Stimulated activated CD4-positive, alpha-beta T cell treated with anti-CD3 and anti-CD28 coated beads, Interleukin-2, amount 100 ng/mL, for 4 hours (primary cell): ENCODE measurements at places on chromosomes 13 and 19.

DNA sequence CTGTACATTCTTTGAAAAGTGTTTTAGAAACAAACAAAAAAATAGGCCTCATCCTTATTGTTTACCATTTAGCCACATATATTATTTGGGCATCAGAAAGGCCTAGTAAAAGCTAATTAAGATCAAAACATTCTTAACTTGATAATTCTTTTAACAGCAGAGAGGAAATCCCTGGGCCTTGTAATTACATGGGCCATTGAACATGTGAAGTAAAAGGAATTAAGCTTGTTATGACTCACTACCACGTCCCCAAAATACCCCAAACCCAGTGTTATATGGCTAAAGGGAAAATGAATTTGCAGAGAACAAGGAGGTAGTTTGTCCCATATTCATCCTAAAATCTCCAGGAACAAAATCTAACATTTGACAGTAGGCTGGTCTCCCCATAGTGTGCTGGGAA is 439.8 kb downstream of the ITGBL1 start:
- no peak for DNase-seq

GRCh38 chr13:79966493-79966895 is 374.4 kb downstream of the SPRY2 start:
- DNase-seq, result no peak

- no peak for DNase-seq
These were observed 77.2 kb upstream of the TMTC4 start for GRCh38 chr13:100751826-100752225.

DNA sequence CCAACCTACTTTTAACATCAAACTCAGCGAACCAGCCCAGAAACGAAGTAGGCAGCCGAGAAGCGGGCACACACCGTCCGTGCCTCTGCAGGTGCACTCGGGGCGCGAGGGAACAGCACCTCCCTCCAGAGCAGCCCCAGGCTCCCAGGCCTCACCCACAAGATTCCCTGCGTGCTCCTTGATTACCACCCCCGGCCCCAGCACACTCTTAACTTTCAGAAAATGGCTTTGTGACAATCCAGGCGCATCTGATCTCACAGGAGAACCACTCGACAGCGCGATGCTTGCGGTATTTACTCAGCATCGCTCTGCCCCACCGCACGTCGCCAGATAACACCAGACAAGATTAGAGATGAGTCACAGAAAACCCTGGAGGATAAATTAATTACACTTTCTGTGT is 134.9 kb upstream of the SPACA7 start:
- no peak for DNase-seq

- DNase-seq, result no peak
These were observed 68.6 kb downstream of the SPACA7 start for GRCh38 chr13:112444416-112445399.

DNA sequence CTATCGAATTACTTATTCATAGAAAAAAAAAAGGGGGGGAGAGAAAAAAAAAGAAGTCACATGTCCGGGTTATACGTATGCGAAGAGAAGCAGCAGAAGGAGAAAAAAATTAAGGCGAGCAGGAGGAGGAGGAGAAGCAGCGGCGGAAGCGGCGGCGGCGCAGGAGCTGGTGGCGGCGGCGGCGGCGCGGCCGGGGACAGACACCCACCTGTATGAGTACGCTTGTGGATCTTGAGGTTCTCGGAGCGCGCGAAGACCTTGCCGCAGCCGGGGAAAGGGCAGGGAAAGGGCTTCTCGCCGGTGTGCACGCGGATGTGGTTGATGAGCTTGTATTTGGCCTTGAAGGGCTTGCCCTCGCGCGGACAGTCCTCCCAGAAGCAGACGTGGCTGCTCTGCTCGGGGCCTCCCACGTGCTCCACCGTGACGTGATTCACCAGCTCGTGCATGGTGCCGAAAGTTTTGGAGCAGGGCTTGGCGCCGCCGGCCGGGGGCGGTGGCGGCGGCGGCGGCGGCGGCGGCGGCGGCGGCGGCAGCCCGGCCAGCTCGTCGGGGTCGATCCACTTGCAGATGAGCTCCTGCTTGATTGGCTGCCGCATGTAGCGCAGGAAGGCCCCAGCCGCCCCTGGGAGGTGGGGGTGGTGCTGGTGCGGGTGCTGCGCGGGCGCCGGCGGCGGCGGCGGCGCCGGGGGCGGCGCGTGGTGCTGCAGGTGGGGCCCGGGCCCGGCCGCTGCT is 1.5 kb downstream of the ZIC5 start:
- DNase-seq, result peak; percentile 61

DNA sequence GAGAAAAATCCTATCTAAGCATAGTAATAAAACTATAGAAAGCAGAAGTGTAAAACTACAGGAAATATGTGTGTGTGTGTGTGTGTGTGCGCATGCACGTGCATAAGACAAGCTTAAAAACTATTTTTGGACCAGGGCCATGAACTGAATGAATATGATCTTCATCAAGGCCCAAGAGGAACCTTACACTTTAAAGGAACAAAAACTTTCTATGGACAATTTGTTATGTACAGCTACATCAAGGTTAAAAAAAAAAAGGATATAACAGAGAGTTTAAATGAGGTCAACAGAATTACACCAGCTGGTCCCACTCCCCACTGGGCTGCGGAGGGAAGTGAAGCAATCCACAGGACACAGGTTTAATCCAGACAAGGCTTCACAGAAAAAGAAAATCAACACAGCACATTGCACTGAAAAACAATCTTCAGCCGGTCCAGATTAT is 151.1 kb downstream of the LHFPL6 start:
- DNase-seq, result no peak

- no peak for DNase-seq
These were observed 6.3 kb downstream of the GPR108 start for GRCh38 chr19:6730941-6731670.

- DNase-seq, result no peak
These were observed 16.6 kb upstream of the ATP12A start for GRCh38 chr13:24663586-24663985.

DNA sequence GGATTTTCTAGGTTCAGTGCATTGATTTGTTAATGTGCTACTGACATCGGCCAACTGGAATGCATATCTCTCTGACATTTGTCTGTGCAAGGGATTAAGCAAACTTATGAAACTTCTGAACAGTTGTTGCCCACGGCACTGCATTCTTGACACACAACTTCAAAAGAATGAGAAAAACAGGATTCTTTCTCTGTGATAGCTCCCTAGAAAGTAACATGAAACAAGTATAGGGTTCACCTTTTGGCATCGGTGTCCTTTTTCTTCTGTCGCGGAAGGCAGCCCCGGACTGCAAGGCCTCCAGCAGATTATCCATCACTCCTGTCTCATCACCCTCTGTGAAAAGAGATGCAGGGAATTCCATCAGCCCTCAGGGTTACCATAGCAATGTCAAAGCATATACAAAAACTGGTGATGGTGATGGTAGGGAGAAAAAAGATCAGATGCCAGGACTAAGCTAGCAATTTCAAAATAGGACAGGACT is 389.2 kb downstream of the DIAPH3 start:
- no peak for DNase-seq

GRCh38 chr13:80338781-80339562 is 2.0 kb downstream of the SPRY2 start:
- DNase-seq, result no peak

DNA sequence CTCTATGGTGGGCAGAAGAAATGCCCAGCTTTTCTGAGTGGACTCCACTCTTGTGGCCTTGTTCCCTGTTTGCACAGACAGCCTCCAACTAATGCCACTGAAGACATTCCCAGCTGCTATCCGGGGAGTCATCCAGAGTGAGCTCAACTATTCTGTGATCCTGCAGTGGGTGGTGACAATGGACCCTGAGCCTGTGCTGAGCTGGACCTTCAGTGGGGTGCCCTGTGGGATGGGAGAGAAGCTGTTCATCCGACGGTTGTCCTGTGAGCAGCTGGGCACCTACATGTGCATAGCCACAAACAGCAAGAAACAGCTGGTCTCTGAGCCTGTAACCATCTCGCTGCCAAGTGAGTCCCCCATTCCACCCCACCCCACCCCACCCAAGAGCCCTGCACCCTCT is 10.3 kb downstream of the IGSF23 start:
- no peak for DNase-seq

GRCh38 chr13:67964986-67965385 is 734.9 kb upstream of the PCDH9 start:
- no peak for DNase-seq

DNA sequence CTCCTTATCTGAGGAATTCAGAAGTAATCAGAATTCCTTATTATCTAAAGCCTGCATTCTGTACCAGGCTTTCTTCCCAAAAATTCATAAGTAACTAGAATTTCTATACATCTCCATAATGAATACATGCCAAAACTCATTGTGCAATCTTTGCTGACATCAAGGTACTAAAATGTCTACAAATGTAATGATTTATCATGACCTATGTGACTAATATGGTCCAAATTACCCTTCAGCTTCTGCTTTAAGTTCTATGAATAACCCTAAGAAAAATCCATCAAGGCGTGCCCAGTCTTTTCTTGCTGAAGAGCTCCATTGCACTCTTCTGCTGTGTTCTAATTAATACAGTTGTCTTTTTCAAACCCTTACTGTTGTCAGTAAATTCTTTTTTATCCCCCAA is 58.5 kb upstream of the SLITRK1 start:
- no peak for DNase-seq

- no peak for DNase-seq
These were observed 6.9 kb upstream of the MEF2B start for GRCh38 chr19:19176950-19177349.

GRCh38 chr13:31167490-31167889 is 5.8 kb upstream of the HSPH1 start:
- DNase-seq, result no peak

GRCh38 chr13:23175920-23176319 is 4.9 kb upstream of the SGCG start:
- DNase-seq, result no peak

GRCh38 chr13:80823472-80823871 is 482.5 kb upstream of the SPRY2 start:
- no peak for DNase-seq

DNA sequence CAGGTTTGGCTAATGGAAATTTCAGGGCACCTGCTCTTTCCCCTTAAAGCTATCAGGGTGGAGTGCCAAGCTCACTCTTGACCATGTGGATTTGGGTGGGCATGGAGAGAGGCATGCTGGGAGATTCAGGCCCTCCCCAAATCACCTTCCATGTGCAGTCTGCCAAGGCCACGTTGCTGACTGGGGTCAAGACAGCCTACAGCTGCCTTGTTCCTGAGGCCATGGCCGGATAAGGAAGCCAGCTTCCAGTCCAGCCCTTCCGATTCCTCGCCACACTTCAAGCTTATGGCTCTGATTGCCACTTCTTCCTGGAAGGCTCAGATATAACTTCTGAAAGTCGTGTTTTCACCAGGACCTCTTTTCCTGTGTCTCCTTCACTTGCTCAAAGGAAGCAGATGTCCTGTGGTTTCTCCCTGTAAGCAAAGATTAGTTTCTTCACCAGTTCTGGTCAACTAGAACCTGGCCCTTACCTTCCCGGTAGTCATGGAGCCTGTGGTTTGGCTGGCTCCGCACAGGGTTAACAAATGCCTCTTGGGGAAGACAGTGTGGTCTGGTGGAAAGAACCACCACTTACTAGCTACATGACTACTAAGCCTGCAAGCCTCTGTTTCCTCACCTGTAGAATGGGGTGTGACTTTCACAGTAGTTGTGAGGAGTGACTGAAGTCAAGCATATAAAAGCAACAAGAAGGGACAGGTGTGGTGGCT is 16.1 kb upstream of the TPT1 start:
- no peak for DNase-seq

DNA sequence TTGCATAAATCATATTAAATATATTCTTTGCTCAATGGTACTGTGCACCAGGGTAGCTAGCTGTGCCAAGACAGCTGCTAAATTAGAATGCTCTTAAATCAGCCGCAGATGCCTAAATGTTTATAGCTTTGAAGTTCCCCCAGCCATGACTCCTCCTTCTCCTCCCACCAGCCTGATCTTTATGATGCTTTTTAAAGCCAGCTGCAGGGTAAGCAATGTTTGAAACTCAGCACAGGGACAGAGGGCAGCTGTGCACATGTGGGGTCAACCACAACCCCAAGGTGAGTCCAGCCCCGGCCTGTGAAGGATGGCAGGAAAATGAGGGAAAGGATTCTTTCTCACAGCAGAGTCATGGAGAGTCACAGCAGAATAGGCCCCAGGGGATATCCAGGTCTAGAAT is 635.7 kb downstream of the UQCRFS1 start:
- no peak for DNase-seq

DNA sequence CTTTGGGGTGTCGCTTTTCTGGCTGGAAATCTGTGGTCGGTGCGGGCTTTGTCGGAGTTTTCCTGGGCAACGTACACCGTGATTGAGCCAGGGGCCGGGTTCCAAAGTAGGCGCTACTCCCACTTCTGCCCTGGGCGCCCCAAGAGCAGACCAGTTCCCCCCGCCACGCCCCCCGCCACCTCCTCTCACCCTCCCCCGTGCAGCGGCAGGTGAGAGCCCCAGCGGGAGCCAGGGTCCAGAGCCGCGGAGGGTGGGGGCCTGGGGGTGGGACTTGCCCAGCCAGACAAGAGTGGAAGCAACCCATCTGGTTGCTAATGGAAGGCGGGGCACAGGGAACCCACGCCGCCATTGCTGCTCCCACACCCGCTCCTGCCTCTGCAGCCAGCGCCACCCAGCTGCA is 2195.9 kb downstream of the PCDH9 start:
- no peak for DNase-seq

DNA sequence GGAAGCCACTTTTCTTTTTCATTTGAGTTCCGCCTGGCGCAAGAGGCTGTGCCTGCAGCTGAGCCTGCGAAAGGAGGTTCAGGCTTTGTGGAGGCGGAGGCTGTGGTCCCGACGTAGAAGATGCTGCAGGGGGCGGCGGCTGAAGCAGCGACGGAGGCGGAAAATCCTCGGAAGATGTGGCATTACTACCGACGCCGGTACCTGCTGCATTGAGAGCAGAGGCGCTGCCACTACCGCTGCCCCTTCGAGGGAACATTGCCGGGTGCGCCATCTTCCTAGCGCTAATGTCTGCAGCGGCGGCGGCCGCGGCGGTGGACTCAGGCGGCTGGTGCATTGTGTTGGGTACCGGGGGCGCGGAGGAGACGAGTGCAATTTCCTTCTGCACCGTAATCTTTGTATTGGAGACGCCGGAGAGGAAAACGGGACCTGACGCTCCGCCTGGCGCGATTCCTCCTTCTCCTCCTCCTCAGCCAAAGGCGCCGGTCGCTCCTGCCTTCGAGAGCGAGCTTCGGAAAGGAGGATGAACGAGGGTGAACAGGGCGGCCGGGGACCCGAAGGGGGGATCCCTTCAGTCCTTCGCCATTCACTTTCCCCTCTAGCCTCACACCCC is at the start of gene TSC22D1:
TSS of gene TSC22D1 (minus strand) at position 590 of the 610 bp plus-strand sequence. CDS start at position 334, 256 bp downstream.
- DNase-seq, result peak; percentile 69

GRCh38 chr13:114079601-114080536 is 52.6 kb downstream of the RASA3 start:
- no peak for DNase-seq
